Stimulated activated CD8-positive, alpha-beta memory T cell treated with anti-CD3 and anti-CD28 coated beads, Interleukin-7, amount 100 ng/mL, for 1 hour (primary cell): ENCODE measurements at places on chromosomes 16 and 17.

GRCh38 chr17:17710728-17711541 is 29.7 kb downstream of the RAI1 start:
- no peak for DNase-seq

- no peak for DNase-seq
These were observed 15.2 kb upstream of the CA4 start for GRCh38 chr17:60134396-60135150.

- no peak for DNase-seq
These were observed 431 bp downstream of the DYNC1LI2 start for GRCh38 chr16:66751053-66751302.

DNA sequence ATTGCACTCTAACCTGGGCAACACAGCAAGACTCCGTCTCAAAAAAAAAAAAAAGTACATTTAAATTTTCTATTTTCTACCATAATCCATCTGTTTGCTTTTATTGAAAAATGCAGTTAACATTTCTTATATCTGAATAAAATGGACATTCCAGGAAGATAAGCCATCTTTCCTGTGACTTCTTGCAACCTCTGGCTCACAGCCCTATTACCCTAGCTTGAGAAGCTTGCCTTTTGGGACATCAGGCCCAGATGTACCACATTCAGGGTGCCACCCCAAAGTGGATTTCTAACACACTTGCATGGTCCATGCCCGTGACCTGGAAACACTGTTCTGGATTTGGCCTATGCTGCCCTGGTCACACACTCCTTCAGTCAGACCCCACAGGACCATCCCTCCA is 30.1 kb upstream of the DDX52 start:
- DNase-seq = no peak

- DNase-seq = no peak
These were observed 119.6 kb downstream of the SPAG9 start for GRCh38 chr17:51000835-51001638.

- DNase-seq = no peak
These were observed 78.6 kb upstream of the CA10 start for GRCh38 chr17:52237151-52237550.

- DNase-seq = no peak
These were observed 48.7 kb downstream of the USP22 start for GRCh38 chr17:20993863-20994778.

GRCh38 chr17:45904866-45905265 is 10.5 kb downstream of the MAPT start:
- DNase-seq = no peak

GRCh38 chr16:400061-400591 is 1.6 kb upstream of the DECR2 start:
- no peak for DNase-seq

DNA sequence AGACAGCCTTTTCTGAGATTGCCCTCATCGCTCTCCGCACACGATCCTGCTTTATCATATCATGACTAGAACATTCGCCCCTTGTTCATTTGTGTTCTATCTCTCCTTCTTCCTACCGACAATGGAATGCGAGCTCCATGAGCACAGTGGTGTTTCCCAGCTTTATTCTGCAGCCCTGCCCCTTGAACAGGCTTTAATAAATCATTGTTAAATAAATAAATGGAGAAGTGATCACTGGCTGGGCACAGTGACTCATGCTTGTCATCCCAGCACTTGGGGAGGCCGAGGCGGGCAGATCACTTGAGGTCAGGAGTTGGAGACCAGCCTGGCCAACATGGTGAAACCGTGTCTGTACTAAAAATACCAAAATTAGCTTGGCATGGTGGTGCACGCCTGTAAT is 1063.3 kb upstream of the EEF2KMT start:
- DNase-seq = no peak

DNA sequence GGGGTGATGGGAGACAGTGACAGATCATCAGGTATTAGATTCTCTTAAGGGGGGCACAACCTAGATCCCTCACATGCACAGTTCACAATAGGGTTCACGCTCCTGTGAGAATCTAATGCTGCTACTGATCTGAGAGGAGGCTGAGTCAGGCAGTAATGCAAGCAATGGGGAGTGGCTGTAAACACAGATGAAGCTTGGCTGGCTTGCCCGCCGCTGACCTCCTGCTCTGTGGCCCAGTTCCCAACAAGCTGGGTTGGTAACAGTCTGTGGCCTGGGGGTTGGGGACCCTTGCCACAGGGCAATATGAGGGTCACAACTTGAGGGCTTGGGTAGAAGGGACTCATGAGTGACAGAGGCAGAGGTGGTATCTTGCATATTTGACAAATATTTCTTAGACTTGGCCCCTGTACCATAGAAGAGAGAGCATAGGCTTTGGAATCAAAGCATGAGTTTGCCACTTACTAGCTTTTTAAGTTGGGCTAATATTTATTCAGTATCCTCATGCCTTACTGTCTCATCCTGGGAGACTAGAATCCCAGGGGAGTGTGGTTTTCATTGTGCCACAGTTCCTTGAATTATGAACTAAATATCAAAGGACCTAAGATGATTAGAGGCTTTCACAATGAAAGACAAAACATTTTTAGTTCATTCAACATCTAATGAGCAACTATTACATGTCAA is 133.4 kb downstream of the SPACA3 start:
- no peak for DNase-seq

DNA sequence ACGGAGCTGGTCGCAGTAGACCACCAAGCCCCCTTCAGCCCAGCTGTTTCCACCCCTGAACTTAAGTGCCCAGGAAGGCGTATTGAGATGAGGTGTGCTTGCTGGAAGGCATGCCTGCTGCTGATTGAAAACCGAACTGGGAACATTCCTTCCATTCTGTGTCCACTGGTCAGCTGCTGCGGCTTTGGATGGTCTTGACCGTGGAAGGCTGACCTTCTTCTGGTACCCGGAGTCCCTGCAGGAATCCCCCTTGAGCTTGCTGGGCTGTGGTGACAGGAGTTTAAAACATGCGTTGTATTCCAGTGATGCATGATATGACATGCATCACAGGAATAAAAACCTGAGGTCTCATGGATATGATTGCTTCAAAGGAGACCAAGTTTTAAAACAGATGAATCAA is 31.4 kb downstream of the IL4R start:
- no peak for DNase-seq

DNA sequence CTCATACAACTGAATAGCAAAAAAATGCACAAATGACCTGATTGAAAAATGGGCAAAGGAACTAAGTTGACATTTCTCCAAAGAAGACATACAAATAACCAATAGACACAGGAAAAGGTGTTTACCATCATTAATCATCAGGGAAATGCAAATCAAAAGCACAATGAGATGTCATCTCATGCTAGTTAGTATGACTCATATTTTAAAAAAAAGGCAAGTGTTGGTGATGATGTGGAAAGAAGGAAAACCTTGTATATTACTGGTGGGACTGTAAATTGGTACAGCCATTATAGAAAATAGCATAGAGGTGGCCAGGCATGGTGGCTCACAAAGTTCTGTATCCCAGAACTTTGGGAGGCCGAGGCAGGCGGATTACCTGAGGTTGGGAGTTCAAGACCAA is 232.5 kb upstream of the ZFHX3 start:
- no peak for DNase-seq

DNA sequence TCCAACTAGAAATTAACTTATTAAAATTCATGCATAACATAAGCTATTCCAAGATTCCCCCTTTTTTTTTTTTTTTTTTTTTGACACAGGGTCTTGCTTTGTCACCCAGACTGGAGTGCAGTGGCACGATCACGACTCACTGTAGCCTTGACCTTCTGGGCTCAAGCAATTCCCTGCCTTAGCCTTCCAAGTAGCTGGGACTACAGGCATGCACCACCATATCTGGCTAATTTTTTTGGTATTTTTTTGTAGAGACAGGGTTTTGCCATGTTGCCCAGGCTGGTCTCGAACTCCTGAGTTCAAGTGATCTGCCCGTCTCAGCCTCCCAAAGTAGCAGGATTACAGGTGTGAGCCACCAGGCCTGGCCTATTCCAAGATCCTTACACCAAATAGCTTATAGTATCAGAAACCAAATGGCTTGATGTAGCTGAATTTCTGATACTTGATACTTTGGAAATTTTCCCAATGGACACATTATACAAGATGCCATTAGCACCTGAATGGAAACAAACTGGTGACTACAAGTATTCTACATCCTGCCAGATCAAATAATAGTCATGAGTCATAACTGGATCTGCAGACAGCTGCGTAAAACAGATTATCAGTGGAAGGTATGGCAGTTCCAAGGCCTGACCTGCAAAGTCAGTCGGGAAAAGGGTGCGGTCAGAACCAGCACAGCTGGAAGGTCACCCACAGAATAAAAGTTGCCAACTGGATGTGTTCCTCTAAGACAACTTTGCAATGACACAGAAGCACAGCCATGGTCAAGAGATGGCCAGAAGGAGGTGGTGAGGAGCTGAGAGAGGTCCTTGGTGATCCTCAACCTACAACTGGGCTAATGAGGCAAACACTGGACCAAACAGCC is 14.5 kb downstream of the TUBG1 start:
- no peak for DNase-seq

GRCh38 chr17:75645501-75645888 is 12.3 kb downstream of the SMIM5 start:
- no peak for DNase-seq

DNA sequence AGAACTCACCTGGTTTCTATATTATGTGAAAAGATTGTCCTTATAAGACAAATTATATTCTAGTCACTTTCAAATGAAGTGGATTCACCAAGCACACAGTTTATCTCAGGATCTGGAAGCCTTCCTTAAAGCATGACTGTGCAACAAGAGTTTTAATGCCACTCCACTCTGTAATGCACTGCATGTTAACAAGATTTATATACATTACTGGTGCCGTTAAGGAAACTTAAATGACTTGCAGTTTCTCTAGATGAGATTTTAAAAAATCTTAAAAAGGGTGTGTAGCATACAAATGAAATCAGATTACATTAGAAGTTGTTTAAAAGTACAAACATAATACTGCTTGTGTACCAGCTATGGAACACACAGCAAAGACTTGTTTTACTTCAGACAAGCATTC is 150.8 kb downstream of the SNX11 start:
- DNase-seq = no peak

DNA sequence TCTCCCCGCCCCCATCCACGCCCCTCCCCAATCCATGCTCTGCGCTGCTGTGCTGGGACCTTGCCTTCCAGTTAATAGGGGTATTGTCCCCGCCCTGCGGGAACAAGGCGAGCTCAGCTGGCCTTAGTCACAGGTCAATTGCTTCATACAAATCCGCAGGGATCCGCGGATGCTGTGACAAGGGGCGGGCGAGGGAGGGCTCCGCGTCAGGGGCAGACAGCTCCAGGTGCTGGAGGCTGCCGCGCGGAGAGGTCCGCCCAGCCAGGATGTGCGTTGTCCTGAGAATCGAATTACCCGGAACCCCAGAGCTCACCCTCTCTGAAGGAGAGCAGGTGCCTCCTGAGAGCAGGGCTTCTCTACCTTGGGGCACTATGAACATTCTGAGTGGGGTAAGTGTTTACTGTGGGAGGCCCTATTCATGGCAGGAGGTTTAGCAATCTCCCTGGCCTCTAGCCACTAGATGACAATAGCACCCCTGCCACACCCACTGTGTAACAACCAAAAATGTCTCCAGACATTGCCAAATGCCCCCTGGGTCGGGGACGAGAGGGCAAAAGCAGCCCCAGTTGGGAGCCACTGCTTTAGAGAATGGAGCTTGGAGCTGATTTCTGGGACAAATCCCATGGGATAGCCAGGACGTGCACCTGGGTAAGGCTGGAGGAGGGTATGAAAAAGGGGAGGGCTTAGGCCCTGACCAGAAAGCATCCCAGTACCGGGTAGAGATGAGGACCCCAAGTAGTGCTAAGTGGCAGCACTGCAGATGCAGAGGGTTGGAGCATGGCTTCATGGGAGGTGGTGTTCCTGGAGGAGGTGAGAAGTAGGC is 138.2 kb downstream of the CYLD start:
- no peak for DNase-seq

DNA sequence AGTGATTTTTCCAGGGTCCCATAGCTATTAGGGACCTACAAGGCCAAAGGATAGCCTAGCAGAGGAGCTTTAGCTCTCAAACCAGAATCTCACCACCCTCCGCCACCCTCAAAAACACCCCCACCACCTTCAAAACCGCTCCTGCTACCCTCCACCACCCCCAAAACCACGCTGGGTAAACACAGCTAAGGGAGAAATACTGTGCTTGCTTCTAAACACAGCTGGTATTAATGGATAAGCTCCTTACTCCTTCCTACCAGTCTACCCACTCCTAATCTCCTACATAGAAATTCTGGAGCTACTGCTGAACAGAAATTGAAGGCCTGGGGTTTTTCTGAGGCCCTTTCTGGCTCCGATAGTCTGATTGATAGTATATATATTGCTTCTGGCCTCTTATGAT is 2.2 kb upstream of the LPCAT2 start:
- no peak for DNase-seq

- no peak for DNase-seq
These were observed 48.4 kb upstream of the NOG start for GRCh38 chr17:56545106-56545505.

DNA sequence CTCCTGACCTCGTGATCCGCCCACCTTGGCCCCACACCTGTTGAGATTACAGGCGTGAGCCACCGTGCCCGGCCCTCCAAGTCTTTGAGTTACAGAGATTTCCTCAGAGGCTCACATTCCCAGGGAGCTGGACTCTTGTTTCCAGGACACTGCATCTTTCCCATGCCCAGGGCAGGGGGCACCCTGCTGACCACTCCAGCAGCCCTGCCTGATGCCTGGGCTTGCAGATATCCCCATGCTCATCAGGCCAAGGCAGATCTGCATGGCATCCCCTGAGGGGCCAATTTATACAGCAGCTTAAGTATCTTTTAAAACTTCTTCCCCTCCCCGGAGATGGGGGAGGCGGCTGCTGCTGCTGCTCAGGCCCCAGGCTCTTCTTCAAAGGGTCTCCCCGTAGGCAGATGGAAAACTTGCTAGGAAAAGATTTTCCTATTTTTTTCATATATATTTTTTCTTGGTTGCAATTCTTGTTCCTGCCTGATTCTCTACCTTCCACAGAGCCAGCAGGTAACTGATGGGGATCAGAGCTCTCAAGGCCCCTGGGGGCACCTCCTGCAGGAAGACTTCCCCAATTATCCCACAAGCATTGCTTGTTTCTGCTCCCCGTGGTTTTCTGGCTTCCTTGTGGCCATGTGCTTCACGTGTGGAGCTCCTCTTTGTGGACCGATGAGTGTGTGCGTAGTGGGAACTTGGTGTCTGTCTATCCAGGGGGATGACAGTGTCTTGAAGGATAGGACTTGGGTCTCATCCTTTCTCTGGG is 102.2 kb upstream of the SDK2 start:
- DNase-seq = no peak

DNA sequence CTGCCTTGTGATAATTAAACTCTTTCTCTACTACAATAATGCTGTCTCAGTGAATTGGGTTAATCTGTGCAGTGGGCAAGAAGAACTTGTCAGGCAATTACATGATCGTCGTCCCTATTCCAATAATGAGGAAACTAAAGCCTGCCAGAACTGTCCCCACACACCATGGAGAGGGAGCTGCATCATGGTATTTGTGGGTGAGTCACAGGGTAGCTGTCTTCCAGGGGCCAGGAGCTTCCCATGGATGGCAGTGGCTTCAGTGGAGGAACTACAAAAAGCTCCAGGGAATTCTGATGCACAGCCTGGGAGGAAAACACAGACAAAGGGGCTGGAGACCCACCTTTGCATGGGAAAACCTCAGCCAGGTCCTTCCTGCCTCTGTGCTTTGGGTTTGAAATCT is 83.3 kb upstream of the C16orf82 start:
- no peak for DNase-seq
